Sciatic nerve (tissue), 2 donors: ENCODE measurements at places on chromosomes 4 and X.
A peak's percentile ranks its signal among the peaks of the same experiment; 100 is the strongest.

DNA sequence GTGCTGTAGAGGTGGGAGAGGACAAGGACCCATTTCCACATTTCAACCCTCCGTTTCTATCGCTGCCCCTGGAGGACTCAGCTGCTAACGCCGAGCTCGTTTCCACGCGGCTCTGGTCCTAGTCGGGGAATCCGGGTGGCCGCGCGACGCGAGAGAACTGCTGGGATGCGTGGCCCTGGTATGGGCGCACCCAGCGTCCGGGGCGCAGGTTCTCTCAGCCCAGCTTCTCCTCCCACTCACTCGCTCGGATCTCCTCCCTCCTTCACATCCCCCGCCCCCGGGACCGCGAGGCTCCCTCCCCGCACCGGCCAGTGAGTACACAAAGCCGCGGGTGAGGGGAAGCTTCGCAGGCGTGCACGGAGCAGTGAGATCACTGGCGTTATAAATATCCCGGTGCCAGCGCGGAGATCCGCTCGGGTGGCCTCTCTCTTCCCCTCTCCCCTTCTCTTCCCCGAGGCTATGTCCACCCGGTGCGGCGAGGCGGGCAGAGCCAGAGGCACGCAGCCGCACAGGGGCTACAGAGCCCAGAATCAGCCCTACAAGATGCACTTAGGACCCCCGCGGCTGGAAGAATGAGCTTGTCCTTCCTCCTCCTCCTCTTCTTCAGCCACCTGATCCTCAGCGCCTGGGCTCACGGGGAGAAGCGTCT lies at the start of gene FGF5:
Gene FGF5 (plus strand): TSS at position 412 of the 649 bp plus-strand sequence. CDS start 161 bp downstream, at position 573.
- no peak for DNase-seq

GRCh38 chr4:2962614-2963174 lies 512 bp downstream of the NOP14 start:
- no peak for DNase-seq

DNA sequence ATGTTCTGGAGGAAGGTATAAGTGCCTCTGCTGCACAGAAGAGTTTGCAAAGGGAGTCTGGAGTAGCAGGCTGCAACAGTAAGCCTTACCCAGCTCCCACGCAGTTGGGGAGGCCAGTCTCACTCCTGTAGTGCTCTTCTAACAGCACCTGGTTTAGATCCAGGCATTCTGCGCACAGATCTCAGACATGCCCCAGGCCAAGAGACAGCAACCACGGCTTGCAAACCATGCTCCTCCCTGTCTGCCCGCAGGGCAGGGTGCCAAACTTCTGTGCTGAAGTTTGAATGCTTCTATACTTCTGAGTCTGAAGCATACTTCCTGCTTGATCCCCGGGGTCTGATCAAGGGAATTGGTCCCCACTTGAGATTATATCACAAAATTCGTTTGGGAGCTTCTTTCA lies 106.3 kb downstream of the LINC00632 start:
- no peak for DNase-seq

DNA sequence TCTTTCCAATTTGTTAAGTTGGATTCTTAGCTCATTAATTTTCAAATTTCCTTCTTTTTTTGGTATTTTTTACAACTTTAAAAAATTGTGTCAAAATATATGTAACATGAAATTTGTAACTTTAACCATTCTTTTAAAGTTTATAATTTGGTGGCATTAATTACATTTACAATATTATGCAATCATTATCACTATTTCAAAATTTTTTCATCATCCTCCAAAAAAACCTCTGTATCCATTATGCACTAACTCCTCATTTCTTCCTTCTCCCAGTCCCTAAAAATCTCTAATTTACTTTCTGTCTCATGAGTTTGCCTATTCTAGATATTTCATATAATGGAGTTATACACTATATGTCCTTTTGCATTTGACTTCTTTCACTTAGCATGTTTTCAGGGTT lies 4.7 kb upstream of the FAM47E start:
- no peak for DNase-seq

DNA sequence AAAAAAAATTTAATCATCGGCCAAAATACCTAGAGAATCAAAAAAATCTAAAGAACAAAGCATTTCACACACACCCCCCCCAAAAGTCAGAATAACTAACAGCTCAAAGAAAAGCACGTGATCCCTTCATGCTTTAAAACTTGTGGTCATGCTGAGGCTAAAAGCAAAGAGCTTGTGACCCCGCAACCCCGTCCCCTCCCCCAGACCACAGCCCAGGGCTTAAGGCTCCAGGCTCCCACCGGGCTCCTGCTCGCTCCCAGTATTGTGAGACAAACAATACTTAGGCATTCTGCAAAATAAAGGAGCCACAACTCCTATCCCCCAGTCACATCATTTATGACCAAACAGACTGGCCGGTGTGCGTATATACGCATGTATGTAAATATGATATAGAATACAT lies 62.1 kb upstream of the CCDC160 start:
- DNase-seq, result no peak

- DNase-seq, result no peak
Observed at GRCh38 chr4:106971636-106972035, 64.5 kb downstream of the DKK2 start.

GRCh38 chr4:24419181-24420034 lies 164.9 kb downstream of the DHX15 start:
- DNase-seq, result peak; percentile 91

GRCh38 chr4:6085691-6086628 lies 67.7 kb upstream of the C4orf50 start:
- DNase-seq, result no peak

GRCh38 chr4:97646997-97647396 lies 496.3 kb downstream of the STPG2 start:
- no peak for DNase-seq

DNA sequence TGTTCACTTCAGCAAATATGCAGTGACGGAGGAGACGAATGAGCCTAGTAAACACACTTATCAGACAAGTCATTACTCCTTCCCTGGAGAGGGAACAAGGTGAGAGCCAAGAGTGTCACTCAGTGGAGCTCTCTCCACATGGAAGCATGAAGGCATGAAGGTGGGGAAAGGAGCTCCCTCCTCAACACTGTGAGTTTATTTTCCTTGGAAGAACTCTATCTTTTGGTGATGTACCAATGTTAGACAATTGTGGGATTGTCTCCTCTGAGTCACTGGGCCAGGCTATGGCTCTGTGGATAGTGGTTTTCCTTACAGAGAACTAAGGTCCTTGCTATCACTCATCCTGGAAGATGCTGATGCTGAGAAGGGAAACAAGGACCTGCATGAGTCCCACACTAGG lies 200.2 kb downstream of the CPEB2 start:
- no peak for DNase-seq

GRCh38 chr4:140653718-140654494 lies 85.1 kb upstream of the UCP1 start:
- no peak for DNase-seq

GRCh38 chr4:16582526-16582925 lies 315.9 kb downstream of the LDB2 start:
- no peak for DNase-seq

GRCh38 chrX:132216806-132217202 lies 2.4 kb downstream of the RAP2C start:
- DNase-seq, result no peak

- peak; percentile 81 for DNase-seq
Observed at GRCh38 chr4:16897991-16898827, at the start of gene LDB2. Gene LDB2, minus strand, starts transcription at chr4:16898645.
